ENCODE measurements at places on chromosomes 7 and 10.

GRCh38 chr10:12390733-12391132 is 41.4 kb downstream of the CAMK1D start:
- no peaks in the 10 kb centered on the region for H3K36me3 ChIP-seq
- H3K27ac ChIP-seq: no peak overlapping the region
- H3K27me3 ChIP-seq: no peaks in the 10 kb centered on the region
- no peak overlapping the region for H3K4me3 ChIP-seq

GRCh38 chr10:124999433-125000365 is 57.8 kb downstream of the ZRANB1 start:
- DNase-seq: peak; percentile 80
- peaks cover 43% of the 10 kb centered on the region for H3K4me1 ChIP-seq
- H3K4me3 ChIP-seq: no peak overlapping the region
- peaks cover 66% of the 10 kb centered on the region for H3K36me3 ChIP-seq
- H3K27me3 ChIP-seq: no peaks in the 10 kb centered on the region

GRCh38 chr7:13832346-13832745 is 157.1 kb downstream of the ETV1 start:
- H3K4me3 ChIP-seq: no peak overlapping the region
- no peaks in the 10 kb centered on the region for H3K27me3 ChIP-seq
- no peak for DNase-seq
- no peaks in the 10 kb centered on the region for H3K36me3 ChIP-seq

DNA sequence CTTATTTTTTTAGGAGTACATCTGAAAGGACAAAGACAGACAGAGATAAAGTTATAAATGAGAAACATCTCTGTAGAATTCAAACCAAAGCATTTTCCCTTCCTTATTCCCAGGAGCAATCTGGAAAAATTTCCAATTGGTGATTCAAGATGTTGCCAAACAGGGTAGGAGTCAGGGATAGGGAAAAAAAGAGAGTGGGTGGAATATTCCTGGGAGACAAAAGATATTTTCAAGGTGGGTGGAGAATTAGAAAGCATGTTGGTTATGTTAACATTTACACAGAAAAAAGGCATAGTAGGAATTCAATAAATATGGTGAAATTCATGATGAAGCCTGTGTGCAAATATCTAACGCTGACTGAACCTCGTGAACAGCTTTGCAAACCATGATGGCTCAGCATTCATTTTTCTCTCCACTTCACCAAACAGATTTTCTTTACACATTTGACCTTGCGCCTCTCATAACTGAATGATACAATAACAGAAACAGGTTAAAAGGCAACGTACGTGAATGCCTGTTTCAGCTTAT is 25.1 kb downstream of the SLC26A5 start:
- DNase-seq: no peak
- H3K27ac ChIP-seq: no peak overlapping the region
- no peak overlapping the region for H3K4me3 ChIP-seq
- H3K36me3 ChIP-seq: no peaks in the 10 kb centered on the region
- H3K4me1 ChIP-seq: no peaks in the 10 kb centered on the region

DNA sequence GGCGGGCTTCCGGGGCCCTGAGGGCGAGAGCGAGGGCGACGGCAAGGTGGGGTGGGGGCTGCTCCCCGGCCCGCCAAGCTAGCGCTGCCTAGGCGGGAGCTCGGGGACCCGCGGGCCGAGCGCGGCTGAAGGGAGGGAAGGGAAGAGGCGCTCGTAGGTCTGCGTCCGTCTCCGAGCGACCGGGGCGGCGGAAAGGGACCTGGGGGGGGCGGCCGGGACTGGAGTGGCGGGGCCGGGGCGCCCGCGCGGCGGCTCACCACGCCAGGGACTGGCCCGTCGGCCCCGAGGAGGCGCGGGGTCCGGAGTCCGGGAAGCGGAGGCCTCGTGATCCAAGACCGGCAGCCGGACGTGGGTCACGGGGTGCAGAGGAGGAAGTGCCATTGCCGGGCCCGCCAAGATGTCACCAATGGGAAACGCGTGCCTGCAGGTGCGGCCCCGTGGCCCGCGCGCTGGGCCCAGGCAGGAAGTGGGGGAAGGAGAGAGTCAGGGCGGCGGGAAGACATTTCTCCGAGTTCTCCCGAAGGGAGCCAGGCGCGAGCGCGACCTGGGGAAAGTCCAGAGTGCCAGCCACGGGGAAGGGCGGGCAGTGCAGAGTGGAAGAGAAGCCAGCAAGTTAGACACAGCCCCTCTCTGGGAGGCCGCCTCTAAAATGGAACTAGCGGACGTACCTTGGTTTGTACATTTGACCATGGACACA is 11.9 kb downstream of the HNRNPF start:
- peaks cover 80% of the 10 kb centered on the region for H3K4me1 ChIP-seq
- peak overlapping the region; percentile 61 for H3K4me3 ChIP-seq
- no peaks in the 10 kb centered on the region for H3K27me3 ChIP-seq
- peak; percentile 96 for DNase-seq
- H3K27ac ChIP-seq: peak overlapping the region; percentile 97
- H3K36me3 ChIP-seq: peaks cover 35% of the 10 kb centered on the region

GRCh38 chr10:132487241-132488135 is 50.1 kb upstream of the INPP5A start:
- peak; percentile 52 for DNase-seq
- H3K27me3 ChIP-seq: no peaks in the 10 kb centered on the region
- no peaks in the 10 kb centered on the region for H3K36me3 ChIP-seq
- H3K27ac ChIP-seq: no peak overlapping the region
- H3K4me1 ChIP-seq: peaks cover 7% of the 10 kb centered on the region

DNA sequence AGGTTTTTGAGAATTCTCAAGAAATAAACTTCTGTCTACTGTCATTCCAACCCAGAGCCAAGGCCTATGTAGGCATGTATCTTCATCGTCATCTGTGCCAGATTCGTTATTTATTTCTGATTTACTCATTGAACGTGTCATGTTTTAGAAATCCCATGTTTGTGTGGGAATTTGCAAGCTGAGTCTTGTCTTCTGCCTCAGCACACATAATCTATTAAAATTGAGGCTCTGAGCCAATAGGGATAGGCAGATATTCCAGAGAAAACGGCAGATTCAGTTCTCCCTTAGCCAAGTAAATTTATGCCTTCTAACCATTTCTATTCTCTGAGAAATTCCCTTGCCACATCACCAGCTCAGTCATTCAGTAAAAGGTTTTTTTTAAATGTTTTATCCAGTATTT is 444.6 kb downstream of the REEP3 start:
- H3K27me3 ChIP-seq: no peaks in the 10 kb centered on the region
- no peaks in the 10 kb centered on the region for H3K4me1 ChIP-seq
- no peak overlapping the region for H3K4me3 ChIP-seq

GRCh38 chr10:11257440-11258090 is 239.9 kb downstream of the CELF2 start:
- H3K4me3 ChIP-seq: no peak overlapping the region
- H3K27me3 ChIP-seq: no peaks in the 10 kb centered on the region
- H3K27ac ChIP-seq: no peak overlapping the region
- DNase-seq: no peak

- H3K4me3 ChIP-seq: no peak overlapping the region
- peak overlapping the region; percentile 63 for H3K27ac ChIP-seq
- no peak for DNase-seq
- H3K36me3 ChIP-seq: peaks cover 10% of the 10 kb centered on the region
- no peaks in the 10 kb centered on the region for H3K27me3 ChIP-seq
- peaks cover 77% of the 10 kb centered on the region for H3K4me1 ChIP-seq
Observed at GRCh38 chr7:130985361-130985760, 251.4 kb upstream of the KLF14 start.

DNA sequence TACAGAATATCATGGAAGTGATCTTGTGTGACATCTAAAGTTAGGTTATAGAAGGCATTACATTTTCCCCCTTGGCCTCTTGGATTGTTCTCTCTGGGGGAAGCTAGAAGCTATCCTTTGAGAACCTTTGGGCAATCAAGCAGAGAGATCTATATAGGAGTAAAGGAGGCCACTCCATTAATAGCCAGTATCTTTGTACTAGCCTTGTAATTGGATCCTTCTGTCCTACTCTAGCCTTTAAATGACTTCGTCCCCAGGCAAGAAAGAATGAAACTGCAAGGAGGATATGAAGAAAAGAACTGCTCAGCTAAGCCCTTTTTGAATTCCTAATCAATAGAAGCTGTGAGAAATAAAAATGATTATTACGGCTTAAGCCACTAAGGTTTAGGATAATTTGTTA is 230.9 kb downstream of the AGMO start:
- H3K36me3 ChIP-seq: no peaks in the 10 kb centered on the region
- H3K4me3 ChIP-seq: no peak overlapping the region
- no peak overlapping the region for H3K27ac ChIP-seq
- no peak for DNase-seq
- H3K4me1 ChIP-seq: no peaks in the 10 kb centered on the region

DNA sequence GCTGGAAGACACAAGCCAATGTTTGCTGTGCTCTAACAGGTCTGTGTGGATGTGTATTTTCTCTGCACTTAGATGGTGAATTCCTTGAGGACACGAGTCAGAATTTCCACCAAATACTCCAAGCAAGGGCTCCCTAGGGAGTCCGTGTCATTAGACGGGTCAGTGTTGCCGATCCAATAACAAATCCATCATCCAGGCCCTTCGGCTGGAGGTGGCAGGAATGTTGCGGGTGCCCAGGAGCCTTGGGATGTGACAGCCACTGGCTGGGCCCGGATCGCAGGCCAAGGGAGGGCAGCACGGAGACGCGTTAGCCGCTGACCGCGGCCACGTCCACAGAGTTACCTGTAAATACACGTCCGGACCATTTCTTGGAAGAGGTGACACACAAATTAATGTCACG is 186.8 kb downstream of the WDR37 start:
- H3K36me3 ChIP-seq: no peaks in the 10 kb centered on the region
- DNase-seq: no peak
- no peak overlapping the region for H3K27ac ChIP-seq
- H3K4me3 ChIP-seq: no peak overlapping the region
- peaks cover 23% of the 10 kb centered on the region for H3K27me3 ChIP-seq

- no peaks in the 10 kb centered on the region for H3K36me3 ChIP-seq
- H3K4me1 ChIP-seq: no peaks in the 10 kb centered on the region
- H3K27me3 ChIP-seq: no peaks in the 10 kb centered on the region
- H3K4me3 ChIP-seq: no peak overlapping the region
- no peak for DNase-seq
Observed at GRCh38 chr7:27410812-27411544, 168.4 kb downstream of the EVX1 start.

DNA sequence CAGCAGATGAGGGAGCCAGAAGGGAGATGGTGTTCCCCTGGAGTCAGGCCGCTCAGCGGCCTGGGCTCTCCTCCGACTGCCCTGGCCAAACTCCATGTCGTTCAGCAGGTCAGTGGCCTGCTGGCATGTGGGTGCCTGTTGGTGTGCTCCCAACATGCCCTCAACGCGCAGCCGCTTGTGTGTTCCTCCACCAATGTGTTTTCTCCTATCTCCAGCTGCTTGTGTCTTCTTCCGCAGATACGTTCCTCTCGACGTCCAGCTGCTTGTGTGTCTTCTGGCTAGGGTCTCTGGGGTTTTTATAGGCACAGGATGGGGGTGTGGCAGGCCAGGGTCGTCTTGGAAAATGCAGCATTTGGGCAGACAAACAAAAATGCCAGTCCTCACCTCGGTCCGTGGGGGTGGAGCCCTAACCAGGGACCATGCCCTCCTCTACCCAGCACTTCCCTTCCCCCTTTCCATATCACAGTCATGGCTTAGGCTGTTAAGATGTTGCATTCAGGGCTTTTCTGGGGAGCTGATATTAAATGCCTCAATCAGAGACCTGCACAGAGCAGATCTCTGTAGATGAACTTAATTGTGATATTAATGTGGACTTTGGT is 111.6 kb downstream of the TMEM178B start:
- H3K36me3 ChIP-seq: no peaks in the 10 kb centered on the region
- H3K27ac ChIP-seq: no peak overlapping the region
- no peak overlapping the region for H3K4me3 ChIP-seq
- no peak for DNase-seq
- H3K4me1 ChIP-seq: no peaks in the 10 kb centered on the region

GRCh38 chr7:89339748-89340147 is 544.2 kb upstream of the TEX47 start:
- H3K27me3 ChIP-seq: no peaks in the 10 kb centered on the region
- no peak overlapping the region for H3K4me3 ChIP-seq
- no peak overlapping the region for H3K27ac ChIP-seq
- H3K36me3 ChIP-seq: no peaks in the 10 kb centered on the region
- no peak for DNase-seq
- H3K4me1 ChIP-seq: no peaks in the 10 kb centered on the region

DNA sequence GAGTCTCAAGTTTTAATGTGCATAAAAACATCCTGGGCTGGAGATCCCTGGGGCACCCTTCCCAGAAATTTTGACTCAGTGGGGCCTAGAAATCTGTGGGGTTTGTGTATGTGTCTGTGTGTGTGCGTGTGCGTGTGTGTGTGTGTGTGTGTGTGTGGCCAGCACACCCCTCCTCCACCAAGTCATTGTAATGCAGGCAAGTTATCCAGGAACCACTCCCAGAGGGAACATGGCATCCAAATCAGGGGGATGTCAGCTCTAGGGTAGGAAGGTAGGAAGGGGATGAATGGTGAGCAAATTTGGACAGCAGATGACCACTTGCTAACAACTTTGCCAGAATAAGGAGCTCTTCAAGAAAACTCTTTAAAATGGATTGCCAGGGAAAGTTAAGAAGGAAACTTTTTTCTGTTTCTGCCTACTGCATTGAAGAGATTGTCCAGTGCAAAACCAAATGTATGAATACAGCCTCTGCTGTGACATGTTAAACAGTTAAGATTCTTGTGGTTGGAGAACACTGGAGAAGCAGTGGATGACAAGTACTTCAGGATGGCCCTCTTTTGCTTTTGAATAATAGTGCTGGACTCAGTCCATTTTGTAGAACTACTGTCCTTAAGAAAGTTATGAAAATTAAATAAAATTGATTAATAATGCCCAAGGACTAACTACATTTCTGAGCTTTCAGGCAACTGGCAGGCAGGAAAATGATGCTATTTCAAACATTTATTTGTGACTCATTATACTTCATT is 12.3 kb downstream of the STAMBPL1 start:
- no peaks in the 10 kb centered on the region for H3K27me3 ChIP-seq
- H3K36me3 ChIP-seq: no peaks in the 10 kb centered on the region
- DNase-seq: no peak

DNA sequence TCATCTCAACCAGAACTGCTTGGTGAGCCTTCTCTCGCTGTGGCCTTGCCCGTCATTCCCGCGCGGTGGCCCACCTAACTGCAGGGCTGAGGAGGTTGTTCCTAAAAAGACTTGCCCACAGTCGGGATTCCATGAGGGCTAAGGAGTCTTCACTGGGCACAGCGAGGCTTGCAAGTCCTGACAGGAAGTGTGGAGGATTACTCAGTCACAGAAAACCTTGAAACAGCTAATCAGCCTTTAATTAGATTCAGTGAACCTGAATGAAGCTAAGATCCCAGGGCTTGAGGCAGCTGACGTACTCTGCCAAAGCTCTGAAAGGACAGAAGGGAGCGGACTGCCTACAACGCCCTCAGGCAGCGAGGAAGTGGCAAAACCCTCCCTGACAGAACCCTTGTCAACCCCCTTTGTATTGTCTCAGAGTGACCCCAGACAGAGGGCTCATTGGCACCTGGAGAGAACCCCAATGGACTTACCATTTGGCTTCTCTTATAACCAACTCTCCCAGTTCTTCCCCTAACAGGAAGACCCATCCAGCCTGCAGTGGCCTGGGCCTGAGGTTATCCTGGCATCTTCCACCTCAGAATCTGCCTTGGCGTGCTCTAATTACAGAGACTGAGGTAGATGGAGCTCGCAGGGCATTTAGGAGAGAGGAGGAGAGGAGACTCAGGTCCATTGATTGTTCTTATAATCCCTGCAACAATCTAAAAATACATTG is 2.5 kb upstream of the LAMB4 start:
- DNase-seq: no peak
- no peak overlapping the region for H3K4me3 ChIP-seq
- peak overlapping the region; percentile 80 for H3K27ac ChIP-seq
- H3K4me1 ChIP-seq: peaks cover 4% of the 10 kb centered on the region
- no peaks in the 10 kb centered on the region for H3K36me3 ChIP-seq
